Stimulated activated memory B cell treated with anti-CD40 and anti-IgM and Interleukin-4, amounts not matched to agents 10 μg/mL and 1 μg/mL and 100 μg/mL, for 72 hours (primary cell): ENCODE measurements at places on chromosomes 13 and 19.

DNA sequence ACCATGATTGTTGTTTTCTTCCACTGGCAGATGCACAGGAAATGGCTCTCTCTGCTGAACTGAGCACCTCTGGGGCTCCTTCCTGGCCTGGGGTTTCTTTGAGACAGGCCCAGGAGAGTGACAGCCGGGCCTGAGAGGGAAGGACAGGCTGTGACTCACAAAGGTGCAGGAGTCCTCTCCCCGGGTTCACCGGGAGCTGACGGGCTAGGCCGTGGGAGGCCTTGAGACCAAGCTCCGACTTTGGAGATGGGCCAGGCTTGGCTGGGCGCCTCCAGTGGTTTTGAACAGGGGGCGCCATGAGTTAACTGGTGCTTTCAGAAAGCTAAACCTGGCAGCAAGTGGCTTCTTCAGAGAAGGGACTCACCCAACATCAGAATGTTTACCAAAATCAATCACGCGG is 143.4 kb downstream of the URI1 start:
- ATAC-seq: no peak

DNA sequence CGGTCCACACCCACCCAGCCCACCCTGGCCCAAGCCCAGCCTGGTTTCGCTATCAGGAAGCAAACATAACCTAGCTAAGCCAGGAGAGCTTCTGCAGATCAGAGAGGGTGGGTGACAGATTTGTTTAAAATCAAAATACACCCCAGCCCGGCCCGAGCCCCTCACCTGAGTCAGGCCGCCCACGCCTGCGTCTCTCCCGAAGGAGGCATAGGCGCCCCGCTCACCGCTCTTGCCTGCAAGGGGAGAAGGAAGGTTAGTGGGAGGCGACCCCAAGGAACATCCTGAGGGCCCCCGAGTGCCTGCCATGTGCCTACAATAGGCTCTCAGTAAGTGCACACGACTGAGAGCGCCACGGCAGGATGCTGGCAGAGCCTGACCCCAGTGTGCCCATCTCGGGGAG is 21.9 kb upstream of the UQCR11 start:
- no peak for ATAC-seq

DNA sequence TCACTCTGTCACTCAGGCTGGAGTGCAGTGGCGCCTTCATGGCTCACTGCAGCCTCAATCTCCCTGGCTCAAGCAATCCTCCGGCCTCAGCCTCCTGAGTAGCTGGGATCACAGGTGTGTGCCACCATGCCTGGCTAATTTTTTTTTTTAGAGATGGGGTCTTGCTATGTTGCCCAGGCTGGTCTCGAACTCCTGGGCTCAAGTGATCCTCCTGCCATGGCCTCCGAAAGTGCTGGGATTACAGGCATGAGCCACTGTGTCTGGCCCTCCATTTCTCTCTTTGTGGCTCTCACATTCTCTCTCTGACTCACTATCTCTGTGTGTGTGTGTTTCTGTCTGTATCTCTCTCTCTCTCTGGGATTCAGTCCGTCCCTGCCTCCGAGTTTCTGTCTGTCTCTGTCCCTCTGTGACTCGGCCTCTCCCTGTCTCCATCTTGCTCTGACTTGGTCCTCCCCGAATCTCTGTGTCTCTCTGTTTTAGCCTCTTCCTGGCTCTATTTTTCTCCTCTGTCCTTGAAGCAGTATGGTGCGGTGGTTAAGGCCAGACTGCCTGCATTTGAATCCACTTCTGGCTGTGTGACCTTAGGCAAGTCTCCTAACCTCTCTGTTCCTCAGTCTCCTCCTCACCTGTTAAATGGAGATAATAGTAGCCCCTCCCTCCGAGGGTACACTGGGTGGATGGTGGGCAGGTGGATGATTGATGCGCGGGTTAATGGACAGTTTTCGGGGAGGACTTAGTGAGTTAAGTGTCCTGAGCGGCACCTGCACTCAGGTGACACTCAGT is 11.0 kb downstream of the MEIS3 start:
- ATAC-seq: no peak

DNA sequence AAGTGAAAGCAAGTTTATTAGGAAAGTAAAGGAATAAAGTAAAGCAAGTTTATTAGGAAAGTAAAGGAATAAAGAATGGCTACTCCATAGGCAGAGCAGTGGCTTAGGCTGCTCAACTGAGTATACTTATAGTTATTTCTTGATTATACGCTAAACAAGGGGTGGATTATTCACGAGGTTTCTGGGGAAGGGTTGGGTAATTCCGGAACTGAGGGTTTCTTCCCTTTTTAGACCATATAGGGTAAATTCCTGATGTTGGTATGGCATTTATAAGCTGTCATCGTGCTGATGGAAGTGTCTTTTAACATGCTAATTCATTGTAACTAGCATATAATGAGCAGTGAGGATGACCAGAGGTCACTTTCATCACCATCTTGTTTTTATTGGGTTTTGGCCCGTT is 194.3 kb downstream of the DLEU7 start:
- ATAC-seq: no peak

GRCh38 chr13:100694722-100695508 is 20.3 kb upstream of the TMTC4 start:
- ATAC-seq: no peak

DNA sequence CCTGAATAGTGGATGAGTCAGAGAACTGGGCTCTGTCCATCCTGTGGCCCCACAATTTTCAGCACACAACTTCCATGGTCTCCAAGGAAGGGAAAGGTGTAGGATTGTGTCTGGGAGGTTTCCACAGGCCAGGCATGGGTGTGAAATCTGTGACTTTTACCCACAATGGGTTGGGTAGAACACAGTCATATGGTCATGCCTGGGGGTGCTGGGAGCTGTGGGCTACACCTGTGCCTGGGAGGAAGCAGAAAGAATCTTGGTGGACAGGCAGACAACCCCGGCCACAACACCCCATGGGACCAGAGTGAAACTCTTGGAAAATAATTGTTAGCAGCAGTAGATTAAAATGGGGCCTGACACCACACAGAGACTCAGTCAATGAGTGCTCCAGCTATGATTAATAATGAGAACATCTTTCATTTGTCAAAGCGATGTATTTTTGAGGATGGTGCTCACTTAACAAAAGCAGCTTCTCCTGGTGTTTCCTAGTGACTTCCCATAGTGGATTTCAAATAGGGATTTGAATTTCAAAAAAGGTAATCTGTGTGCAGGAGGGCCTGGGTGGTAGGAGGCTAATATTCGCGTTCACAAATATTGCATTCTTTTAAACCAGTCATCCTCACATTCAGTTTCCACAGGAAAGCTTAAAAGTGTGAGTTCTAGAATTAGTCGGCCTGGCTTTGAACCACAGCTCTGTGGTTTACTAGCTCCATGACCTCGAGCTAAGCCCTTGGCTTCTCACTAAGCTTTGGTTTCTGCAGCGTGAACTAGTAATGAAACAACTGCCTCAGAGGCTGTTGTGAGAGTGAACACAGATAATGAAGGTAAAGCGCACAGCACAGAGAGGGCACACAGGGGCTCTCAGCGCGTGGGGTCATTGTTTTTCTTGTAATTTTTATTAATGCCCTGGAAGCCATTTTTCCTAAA is 89.3 kb upstream of the UQCRFS1 start:
- no peak for ATAC-seq

GRCh38 chr13:57627663-57628062 is 3.9 kb upstream of the PCDH17 start:
- ATAC-seq: no peak
